ENCODE measurements at places on chromosomes 5 and 9. TPM values are rescaled to one million over a fixed set of nuclear protein-coding genes. Genes with fewer than 3 reads are reported as not detected.

GRCh38 chr5:127615916-127616315, 33.0 kb upstream of the CTXN3 start:
- no peak for DNase-seq

The RETREG1 gene
- total RNA-seq = 51.8 TPM

DNA sequence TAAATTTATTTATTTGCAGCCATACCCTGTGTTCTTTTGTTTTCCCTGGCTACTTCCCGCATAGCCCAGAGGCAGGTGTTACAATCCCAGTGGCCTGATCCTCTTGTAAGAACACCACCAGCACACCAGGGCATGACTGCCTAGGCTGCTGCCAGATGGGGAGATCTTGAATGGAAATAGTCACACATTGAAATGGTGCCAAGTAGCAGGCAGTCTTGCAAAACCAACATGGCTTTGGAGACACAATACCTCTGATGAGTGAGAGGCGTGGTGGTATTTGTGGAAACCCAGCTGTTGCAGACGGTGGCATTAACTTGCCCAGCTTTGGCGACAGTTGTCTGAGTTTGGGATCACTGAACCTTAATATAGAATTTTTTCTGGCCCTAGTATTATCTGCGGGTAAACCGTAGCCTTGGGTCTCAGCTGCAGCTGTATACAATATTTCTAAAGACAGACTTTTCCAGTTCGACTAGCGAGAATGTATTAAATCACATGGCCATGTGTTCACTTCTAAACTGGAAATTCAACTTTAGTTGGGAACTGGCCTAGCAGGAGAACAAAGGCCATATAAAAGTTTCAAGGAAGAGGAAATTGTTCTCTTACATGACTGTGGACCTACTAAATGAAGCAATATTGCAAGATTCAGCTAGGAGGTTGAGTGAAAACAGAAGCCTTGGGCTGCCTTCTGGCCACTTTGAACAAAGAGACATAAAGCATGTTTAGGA, 277.0 kb downstream of the SMARCA2 start:
- no peak for DNase-seq

DNA sequence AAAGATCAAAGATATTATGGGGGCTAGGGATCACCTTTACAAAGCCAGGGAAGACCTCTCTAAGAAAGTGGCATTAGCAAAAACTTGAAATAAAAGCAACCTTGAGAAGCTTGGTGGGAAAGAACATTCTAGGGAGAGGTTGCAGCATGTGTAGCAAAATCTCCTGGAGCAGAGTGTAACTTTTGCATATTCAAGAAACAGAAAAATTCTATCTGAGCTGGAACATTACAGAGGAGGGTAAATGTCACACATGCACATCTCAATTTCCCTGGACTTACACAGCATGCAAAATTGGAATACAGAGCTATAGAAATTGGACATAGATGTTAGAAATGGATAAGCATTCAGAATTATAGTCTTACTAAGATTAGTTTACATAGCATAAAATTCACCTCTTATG, 510.0 kb downstream of the CETN3 start:
- no peak for DNase-seq

- DNase-seq = no peak
Observed at GRCh38 chr5:119895066-119895465, 265.7 kb downstream of the FAM170A start.

DNA sequence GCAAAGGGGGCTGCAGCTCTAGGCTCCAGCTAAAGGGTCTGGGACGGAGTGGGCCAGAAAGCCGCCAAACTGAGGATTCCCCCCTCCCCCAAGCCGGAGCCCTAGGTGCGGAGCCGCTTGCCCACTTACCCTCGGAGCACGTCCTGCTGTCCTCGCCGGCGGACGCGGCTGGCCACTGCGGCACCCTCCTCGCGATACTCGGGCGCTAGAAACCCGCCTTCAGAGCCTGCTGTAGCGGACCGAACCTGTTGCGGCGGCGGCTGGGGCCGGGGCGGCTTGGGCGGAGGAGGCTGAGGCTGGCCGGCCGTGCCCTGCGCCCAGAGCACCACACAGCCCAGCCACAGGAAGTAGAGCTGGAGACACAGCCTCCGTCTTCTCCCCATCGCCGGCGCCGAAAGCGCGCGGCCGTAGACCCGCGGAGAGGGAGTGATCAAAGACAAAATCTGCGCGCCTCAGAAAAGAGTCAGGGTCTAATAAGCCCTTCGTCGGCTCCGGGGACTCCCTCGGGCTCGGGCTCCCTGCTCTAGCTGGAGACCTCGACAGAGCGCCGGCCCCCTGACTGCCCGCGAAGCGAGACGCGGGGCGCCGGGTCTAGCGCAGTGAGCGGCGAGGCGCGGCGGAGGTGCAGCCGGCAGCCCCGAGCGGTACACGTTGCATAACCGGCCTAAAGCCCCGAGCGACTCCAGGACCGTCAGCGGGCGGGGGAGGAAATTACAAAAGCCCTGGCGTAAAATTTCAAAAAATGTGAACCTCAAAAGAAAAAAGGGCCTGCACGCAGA, 635 bp downstream of the FBN2 start:
- DNase-seq = no peak

The CDK9 gene
- total RNA-seq = 136 TPM

DNA sequence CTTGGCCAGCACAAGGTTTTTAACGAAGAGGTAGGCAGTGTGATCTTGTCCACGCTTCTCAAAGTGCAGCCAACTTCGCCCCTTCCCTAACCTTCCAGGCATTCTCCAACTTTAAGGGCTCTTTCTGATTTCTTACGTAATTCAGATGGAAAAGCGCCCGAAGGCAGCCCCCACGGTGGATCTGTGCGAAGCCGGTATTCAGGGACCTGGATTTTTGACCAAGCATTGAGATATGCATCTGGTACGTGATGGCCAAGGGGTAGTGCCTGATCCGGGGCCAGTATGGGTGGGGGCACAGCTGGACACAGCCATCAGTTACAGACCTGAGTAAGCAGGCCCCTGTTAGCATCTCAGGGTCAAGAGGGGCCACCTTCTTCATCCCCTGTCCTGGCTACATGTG, 80.0 kb downstream of the AMBP start:
- no peak for DNase-seq

- no peak for DNase-seq
Observed at GRCh38 chr5:117792476-117792875, 1195.9 kb downstream of the DTWD2 start.

DNA sequence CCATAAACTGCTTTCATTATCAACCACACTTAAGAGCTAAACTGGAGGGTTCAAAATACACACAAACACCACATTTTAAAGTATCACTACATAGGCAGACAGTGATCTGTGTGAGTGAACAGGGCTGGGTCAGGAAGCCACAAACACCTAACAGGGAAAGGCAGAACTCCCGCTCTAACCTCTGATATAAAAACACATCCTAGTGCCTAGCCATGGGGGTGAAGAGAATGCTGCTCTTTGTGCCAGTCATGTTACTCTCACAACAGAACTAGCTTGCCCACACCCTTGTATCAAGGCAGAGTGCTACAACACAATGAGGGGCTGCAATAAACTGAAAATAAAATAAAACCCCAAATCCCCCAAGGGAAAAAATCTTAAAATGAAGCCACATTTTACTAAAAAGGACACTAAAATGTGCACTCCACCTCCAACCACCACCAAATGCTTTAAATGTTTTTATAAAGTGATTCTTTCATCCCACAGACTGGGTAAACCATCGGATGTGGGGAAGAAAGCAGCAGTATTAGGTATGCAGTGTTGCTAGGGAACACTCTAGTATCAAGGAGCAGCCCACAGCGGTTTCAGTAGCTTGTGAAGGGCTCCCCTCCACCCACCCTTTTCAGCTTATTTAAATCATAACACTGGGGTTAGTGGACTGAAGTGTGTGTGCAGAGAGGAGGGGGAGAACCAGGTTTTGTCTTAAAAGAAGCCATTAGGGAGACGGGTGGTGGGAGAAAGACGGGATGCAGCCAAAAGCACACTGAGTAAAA, 64.5 kb downstream of the TMEM161B start:
- peak; percentile 70 for DNase-seq

- DNase-seq = no peak
Observed at GRCh38 chr5:7638456-7638855, 212.5 kb downstream of the CFAP90 start.

The PCDHB15 gene
- total RNA-seq = not detected

The NME5 gene
- total RNA-seq = not detected

The EDIL3 gene
- not detected for total RNA-seq

The ELP1 gene
- total RNA-seq = 20.4 TPM

- DNase-seq = no peak
Observed at GRCh38 chr5:129747572-129748407, at the start of gene MINAR2. MINAR2 (plus strand) TSS chr5:129748094; CDS start chr5:129748191, 97 bp downstream.

GRCh38 chr9:23117616-23118015, 671.0 kb downstream of the DMRTA1 start:
- DNase-seq = no peak

The COL23A1 gene
- total RNA-seq = 0.63 TPM
